ENCODE measurements at places on chromosomes 1 and 21. TPM values are rescaled to one million over a fixed set of nuclear protein-coding genes. Genes with fewer than 3 reads are reported as not detected.

The LMX1A gene
- 0.41 TPM for total RNA-seq

The CFAP126 gene
- total RNA-seq = not detected

The KCND3 gene
- total RNA-seq = 3.5 TPM

The MIXL1 gene
- total RNA-seq = not detected

The GATAD2B gene
- 21.0 TPM for total RNA-seq

The ANKRD65 gene
- 1.5 TPM for total RNA-seq

The VHLL gene
- not detected for total RNA-seq

The GPR161 gene
- 3.3 TPM for total RNA-seq

The HLCS gene
- total RNA-seq = 75.4 TPM

GRCh38 chr1:153390938-153391710, at the start of gene S100A8:
S100A8 (minus strand) TSS chr1:153391073; CDS start chr1:153390535, 538 bp downstream.
- peak; percentile 24 for DNase-seq

DNA sequence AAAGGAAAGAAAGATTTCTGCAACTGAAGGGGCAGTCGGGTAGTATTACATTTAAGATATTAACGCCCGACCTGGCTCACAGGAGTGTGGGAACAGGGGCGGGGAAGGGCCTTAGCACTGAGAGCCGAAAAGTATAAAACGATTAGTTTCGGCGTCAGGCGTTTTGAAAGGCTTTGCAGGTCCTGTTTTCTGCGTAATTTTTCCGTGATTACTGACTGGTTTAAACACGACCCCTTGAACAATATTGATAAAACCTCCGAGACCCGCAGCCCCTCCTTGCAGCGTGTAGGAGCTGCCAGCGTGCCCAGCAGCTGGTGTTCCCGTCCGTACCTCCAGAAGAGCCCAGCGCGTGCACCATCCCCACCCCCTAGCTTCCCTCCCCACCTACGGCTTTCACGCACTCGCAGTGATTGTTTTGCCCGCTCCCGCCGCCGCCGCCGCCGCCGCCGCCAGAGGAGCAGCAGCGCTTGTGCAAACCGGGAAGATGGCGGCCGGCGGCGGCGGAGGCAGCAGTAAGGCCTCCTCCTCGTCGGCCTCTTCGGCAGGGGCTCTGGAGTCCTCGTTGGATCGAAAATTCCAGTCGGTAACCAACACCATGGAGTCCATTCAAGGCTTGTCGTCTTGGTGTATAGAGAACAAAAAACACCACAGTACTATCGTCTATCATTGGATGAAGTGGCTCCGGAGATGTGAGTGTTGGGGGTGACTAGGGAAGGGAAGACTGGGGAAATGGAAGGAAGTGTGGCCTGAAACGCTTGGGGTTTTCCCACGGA, 470 bp downstream of the RPRD2 start:
- DNase-seq = peak; percentile 82

- DNase-seq = no peak
These were observed 269.4 kb downstream of the PTPRU start for GRCh38 chr1:29505532-29506220.

GRCh38 chr1:182173808-182174512, 112.4 kb upstream of the ZNF648 start:
- DNase-seq = peak; percentile 19

GRCh38 chr1:206708882-206709281, 24.2 kb downstream of the MAPKAPK2 start:
- DNase-seq = no peak

DNA sequence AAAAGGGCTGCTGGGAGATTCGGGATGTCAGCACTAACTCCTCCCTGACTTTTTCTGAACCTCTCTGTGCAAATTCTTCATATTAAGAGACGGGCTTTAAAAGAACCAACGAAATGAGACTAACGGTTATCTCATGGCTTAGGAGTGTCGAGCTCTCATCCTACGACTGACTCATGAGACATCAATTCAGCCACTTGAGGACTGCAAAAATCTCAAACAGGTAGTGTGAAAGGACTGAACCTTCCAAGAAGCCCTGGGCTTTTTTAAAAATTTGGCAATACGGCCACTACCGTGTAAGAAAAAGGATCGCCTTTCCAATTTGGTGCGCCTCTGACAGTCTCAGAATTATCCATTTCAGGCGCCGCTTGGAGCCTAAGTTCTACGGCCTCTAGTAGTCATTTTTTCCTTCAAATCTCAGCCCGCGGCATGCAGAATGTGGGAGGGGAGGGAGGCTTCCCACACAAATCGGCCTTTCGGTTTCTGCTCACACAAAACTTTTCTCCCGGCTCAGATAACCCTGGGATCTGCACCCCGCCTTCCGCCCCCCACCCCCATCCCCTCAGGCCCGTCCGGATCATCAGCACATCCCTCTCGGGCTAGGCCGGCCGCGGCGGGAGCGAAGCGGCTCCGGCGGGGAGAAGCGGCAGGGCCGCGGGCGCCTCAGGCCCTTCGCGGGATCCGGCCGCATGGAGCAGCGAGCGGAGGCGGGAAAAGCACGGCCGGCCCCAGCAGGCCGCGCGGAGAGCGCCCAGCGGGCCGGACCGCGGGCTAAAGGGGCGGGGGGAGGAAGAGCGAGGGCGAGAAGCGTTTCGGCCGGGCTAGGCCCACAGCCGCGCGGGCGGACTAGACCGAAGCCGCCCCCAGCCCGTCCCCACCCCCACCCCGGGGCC, 618 bp downstream of the HNRNPR start:
- peak; percentile 28 for DNase-seq

GRCh38 chr1:206050655-206051235, 2.2 kb upstream of the RHEX start:
- peak; percentile 71 for DNase-seq

- no peak for DNase-seq
These were observed 8.9 kb upstream of the GPR37L1 start for GRCh38 chr1:202113690-202114300.

DNA sequence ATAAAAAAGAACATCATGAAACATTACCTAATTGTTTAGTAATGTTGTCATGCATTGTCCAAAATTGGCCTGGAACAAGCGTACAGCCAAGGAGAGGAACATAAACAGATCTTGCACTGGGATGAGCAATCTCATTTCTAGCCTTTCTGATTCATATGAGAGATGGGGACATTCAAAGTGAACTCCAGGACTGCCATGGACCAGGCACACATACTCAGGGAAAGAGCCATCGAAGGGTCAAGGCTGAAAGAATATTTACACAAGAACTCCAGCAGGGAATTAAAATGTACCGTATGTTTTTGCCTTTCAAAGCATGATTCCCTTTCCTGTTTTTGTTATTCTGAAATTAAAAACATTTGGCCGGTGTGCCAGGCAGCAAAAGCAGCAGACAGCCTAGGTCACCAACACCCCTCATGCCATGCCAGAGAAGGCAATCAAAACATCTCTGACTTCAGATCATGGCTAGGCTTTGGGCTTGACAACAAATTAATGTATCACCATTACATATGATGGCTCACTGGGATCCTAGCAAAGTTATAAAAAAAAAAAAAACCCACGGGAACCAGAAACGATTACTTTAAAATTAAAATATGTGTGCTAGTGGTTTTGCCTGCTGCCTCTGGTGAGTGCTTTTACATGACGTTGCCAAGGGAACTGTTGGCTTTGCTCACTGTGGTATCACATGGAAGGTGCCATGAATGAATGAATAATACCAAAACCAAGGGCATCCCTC, 159.8 kb downstream of the TGFBR3 start:
- DNase-seq = peak; percentile 17

DNA sequence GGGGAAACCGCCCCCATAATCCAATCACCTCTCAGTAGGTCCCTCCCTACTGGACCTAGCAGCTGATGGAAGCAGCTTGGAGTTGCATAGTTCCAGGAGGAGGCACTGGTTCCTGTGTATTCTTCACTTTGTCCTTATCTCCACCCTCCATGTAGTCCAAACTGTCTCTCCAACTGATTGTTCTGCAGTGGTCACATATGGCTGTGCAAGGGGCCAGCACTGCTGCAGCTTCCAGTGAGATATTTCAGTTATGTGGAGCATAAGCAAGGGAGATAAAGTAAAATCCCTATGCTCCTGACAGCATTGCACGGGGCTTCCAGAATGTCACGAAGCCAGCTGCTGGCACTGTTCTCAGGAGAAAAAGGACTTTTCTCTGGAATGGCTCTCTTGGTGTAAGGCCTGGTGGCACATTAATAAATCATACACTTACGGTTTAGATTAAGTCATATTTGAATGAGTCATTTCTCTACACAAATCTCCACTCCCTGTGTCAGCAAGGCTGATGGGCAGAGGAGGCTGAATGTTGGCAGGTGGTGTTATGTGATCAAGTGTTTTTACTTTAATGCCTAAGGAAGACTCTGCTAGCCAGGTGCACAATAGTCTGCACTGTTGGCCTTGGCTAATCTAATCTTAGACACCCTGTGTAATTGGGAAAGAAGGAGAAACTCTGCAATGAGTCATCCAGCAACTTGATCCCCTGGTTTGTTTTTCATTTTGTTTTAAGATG, 93.4 kb downstream of the KCNK1 start:
- DNase-seq = no peak

DNA sequence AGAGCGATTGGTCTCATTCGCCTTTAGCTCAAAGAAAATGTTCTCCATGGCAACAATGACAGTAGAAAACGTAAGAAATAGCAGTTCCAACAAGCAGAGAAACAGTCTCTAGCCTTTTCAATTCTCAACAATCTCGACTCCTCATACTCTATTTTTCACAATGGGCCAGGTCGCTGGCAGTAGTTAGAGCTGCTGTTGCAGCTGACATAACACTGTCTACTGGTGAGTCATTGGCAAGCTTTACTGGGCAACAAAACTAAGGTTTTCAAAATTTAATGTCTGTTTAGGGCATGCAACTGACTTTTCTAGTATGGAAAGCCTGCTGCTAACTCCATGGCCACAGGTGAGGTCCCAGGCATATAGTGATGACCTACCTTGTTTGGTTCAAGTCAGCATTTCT, 221.1 kb upstream of the KAZN start:
- no peak for DNase-seq

DNA sequence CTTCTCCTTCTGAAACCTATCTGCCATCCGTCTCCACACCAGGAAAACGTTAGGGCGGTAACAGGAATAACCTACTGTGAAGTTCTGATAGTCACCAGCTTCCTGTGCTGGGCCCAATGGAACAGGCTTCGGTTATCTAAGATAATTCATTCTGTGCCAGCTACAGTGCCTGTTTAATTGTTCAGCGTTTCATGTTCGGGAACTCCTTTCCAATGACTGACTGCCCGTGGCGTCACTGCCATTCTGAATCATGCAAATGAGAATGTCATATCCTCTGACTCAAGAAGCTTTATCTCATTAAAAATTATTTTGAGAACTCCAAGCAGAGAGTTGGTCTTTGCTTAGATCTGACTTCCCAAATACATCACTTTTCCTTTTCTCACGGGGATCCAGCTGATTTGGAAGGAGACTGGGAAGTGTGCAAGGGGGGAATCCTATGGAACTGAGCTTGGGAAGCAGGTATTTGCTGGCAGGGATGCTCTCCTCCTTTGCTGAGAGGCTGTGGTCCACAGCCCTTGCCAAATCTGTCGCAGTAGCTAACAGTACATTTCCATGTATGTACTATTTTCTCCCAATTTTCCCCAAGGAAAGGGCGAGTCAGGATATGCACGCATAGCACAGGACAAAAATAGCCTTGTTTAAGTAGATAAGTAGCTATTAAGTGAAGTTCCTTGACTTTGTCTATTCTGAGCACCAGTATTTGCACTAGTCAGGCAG, 358.7 kb downstream of the LTN1 start:
- DNase-seq = no peak

DNA sequence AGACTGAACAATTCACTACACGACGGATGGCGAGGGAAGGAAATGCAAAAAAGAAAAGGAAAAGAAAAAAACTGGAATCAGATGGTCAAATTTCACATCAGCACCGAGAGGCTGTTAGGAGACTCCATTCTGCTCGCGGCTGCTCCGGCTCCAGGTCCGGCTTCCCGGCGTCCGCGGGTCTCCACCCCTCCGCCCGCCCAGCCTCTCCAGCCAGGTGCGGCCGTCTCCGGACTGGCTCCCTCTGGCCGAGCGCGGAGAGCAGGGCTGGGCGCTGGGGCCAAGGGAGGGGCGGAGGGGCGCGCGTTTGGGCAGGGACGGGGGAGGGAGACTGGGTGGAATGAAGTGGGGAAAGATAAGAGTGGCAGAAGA, 332 bp downstream of the KCNJ6 start:
- DNase-seq = no peak

GRCh38 chr1:24720152-24720551, 25.1 kb upstream of the CLIC4 start:
- peak; percentile 36 for DNase-seq

DNA sequence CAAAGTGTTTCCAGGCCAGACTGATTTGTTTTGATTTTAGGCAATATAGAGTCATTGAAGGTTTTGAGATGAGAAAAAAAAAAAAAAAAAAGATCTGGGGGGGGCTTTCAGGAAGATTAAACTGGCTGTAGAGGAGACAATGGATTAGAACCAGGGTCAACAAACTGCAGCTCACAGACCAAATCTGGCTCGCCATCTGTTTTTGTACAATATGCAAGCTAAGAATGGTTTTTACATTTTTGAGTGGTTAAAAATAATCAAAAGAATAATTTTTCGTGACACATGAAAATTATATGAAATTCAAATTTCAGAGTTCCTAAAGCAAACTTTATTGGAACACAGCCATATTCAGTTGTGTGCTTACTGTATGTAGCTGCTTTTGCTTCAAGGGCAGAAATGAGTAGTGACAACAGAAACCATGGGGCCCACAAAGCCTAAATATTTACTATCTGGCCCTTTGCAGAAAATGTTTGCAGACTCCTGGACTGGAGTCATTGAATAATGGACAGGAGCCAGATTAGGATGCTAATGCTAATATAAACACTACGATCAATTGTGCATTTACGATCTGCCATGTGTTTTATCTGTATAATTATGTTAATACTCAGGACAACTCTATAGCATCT, 375.7 kb upstream of the DAB1 start:
- DNase-seq = no peak

Measured in transverse colon (tissue), 4 donors.